CD4-positive, alpha-beta T cell treated with Interleukin-10 for 1 hour (primary cell): ENCODE measurements at places on chromosomes 7 and 10.

DNA sequence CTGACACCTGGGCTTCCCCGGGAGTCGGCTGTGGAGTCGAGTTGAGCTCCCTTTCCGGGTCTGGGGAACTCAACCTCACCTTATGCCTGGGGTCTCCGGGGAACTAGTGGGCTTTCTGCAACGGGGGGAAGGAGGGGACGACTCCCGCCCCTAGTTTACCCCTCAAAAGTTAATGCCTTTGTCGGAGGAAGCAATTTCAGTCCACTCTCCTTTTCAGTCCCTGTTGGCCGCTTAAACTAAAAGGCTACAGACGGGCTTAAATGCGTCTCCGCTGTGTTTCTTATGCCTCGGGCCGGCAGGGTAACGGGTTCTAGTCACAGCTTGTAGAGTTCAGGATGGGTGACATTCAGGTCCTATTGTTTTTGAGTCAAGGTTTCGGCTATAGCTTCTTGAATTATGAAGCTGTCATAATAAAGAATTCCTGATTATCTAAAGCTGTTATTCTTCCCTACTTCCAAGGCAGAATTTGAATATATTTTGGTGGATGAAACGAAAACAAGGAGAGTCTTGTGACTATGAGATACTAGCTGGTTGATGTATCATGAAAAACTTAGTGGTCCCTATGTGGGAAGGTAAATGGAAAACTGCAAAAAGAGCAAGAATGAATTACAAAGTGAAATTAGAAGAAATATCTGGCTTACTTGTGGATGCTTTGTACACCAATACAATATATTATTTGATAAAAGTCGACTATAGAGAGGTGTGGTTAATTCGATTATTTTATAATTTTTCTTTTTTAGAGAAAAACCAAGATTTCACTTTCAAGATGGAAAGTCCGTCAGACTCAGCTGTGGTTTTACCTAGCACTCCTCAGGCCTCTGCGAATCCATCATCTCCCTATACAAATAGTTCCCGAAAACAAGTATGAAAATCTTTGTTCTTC lies 495 bp downstream of the SFR1 start:
- DNase-seq: no peak

DNA sequence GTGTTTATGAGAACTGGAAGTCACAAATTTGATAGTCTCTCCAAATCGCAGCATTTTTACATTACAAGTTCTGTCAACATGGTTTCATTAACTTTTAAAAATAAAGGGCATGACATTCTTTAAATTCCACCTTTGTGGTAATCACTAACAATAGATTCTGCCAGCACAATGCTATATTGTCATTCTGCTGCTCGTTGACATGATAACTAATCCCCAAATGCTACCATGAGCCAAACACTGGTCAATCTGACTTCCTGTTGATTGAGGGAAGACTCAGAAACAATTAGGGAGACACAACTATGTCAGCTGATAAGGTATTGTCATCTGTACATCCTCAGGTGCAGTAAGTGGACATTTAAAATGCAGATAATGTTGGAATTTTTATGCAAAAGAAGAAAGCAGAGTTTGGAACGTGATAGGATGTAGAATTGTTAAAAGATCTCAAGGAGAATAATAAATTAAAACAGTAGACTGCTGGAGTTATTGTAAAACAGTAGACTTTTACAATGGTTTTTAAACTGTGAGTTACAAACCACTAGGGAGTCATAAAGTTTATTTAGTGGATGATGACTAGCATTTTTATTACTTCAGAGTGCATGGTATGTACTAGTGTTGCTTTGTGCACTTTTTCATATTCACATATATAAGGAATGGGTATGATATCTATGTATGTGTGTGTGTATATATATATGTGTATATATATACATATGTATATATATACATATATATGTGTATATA lies 126.4 kb upstream of the DKK1 start:
- DNase-seq: no peak

DNA sequence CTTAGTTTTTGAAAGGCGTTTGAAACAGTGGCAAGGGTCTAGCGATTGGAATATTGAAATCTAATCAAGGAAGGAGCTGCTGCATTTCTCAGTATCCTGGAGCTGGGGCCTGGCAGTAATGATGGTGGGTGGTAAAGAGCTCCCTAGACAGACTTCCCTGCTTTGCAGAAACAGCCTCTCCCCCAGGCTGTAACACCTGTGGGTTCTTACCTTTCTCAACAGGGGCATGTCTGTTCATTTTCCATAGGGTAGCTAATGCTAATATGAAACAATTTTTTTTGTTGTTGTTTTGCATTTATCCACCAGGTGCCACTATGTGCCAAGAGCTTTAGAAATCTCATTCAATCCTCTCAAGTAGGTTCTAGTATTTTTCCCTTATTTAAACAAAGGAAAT lies 345.5 kb downstream of the REEP3 start:
- no peak for DNase-seq

GRCh38 chr7:32914184-32914583 lies 22.6 kb upstream of the KBTBD2 start:
- no peak for DNase-seq

GRCh38 chr7:20260223-20260622 lies 43.0 kb upstream of the MACC1 start:
- DNase-seq: no peak

- DNase-seq: no peak
Measured at GRCh38 chr7:150380463-150380862, 1.3 kb downstream of the ZNF775 start.

DNA sequence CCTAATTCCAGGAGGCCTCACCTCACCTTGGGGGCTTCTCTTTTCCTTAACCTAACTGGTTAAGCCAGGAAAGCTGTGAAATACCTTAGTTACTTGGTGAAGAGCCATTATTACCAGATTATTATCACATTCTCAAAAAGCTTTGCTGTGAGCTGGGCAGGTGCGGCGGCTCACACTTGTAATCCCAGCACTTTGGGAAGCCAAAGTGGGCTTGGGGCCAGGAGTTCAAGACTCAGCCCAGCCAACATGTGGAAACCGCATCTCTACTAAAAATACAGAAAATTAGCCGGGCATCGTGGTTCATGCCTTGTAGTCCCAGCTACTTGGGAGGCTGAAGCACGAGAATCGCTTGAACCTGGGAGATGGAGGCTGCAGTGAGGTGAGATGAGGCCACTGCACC lies 102.4 kb upstream of the KLF6 start:
- no peak for DNase-seq

DNA sequence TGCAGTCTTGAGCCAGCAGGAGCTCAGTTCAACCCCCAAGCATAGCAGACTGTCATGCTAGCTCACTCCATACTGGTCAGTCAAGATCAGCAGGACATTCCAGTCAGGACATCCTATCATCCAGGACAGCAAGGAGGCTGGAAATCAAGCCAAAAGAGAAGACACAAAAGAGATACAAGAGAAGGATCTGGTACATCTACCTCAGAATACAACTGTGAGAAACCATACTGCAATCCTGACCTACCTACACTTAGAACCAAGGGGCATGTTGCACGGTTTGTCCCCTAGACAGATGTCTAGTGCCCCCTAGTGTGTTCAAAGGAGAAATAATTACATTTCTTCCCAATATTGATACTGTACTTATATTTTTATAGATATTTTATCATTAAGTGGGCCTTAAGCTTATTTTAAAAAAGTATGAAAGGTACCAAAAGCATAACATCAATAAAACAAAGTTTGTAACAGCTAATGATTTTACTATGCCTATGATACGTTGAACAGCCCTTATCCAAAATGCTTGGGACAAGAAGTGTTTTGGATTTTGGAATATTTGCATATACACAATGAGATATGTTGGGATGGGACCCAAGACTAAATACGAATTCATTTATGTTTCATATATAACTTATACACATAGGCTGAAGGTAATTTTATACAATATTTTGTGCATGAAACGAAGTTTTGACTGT lies 26.7 kb downstream of the ERCC6 start:
- peak; percentile 58 for DNase-seq

GRCh38 chr10:69383558-69383957 lies 33.2 kb downstream of the TACR2 start:
- no peak for DNase-seq

DNA sequence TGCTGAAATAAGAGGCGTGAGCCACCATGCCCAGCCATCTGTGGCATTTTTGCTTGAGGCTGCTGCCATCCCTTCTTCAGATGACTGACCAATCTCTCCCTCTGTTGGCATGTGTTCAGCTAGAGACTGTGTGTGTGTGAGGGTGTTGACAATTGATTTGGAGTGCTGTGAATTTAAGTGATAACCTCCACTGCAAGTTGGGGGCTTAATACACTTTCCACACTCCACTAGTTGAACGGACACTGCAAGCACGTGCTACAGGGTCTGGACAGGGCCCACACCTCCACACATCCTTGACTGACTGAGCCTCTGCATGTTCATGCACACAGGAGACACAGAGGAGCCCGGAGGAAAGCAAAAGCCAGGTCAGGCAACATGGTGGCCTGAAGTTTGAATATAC lies 51.3 kb downstream of the BRAF start:
- DNase-seq: no peak

- DNase-seq: peak; percentile 23
Measured at GRCh38 chr7:732094-732541, 5.0 kb upstream of the PRKAR1B start.

DNA sequence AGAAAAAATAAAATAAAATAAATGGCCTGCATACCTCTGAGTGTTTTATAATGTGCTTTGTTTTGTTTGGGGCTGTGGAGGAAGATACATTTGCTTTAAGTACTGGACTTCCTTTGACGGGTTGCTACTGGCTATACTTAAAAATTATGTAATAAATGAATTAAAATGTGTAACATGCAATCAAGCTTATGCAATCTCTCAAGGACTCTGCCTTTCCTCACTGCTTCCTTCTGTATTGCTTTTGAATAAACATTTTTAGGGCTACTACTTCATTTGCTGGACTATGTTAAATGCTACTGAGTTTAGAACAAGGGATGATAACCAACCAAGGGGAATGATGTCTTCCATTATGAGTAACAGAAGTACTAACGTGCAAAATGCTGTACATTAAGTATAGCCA lies 91.6 kb downstream of the ETV1 start:
- DNase-seq: no peak

DNA sequence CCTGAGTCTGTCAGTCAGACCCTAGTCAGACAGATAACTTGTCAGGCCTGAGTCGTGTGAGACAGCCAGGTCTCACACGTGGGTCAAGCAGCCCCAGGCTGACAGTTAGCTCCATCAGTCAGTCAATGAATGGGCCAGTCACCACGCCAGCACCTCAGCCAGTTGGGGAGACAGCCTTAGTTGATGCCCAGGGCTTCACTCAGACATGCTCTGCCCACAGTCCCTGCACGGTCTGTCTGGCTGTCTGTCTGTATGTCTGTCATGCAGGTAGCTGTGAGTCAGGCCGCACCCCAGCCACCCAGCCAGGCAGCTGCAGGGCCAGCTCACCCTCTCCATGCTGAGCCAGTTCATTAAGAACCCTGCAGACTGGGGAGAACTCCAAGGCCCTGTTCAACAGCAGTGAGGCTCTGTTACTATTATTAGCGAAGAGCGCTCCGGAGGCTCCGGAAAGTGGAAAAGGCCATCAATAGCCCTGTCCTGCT lies 141.1 kb upstream of the PCBD1 start:
- no peak for DNase-seq

- peak; percentile 60 for DNase-seq
Measured at GRCh38 chr10:96651998-96652431, 65.2 kb upstream of the TM9SF3 start.

GRCh38 chr7:34373940-34374339 lies 284.1 kb upstream of the NPSR1 start:
- DNase-seq: no peak

GRCh38 chr10:16905320-16905719 lies 88.1 kb upstream of the RSU1 start:
- DNase-seq: no peak

- DNase-seq: no peak
Measured at GRCh38 chr10:28869606-28870201, 192.4 kb downstream of the BAMBI start.

DNA sequence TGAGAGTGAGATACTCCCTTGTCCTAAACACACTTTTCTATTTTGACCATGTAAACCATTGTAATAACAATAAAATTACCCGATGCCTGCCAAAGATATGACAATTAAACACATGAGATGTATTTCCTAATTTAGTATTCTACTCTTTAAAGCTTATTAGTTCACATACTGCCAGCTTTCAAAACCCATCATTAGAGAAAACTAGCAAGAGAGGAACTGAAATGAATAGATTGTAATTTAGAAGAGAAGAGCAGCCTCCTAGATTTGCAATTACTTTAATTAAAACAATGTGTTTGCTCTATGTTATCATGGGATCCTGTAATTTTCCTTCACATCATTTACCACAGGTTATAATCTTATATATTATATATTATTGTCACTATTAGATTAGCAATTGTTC lies 428.2 kb downstream of the THSD7A start:
- DNase-seq: no peak

DNA sequence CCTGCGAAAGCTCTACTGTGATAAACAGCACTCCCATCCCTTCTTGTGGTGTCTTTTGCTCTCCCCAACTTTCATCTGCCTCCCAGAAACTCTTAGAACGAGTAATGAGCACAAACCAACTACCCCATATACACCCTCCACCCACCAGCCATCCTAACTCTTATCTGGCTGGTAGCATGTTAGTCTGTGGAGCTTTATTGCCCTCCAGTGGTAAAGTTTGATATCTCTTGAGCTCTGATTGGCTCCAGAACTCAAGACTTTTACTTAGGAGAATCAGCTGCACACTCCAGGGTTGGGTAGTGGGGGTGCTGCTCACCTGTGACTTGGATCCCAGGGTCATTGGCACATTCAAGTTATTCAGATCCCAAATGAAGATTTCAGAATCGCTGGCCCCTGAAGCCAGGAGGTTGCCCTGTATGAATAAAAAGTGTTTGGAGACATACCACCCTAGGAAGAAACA lies 10.9 kb downstream of the SEC31B start:
- peak; percentile 81 for DNase-seq

DNA sequence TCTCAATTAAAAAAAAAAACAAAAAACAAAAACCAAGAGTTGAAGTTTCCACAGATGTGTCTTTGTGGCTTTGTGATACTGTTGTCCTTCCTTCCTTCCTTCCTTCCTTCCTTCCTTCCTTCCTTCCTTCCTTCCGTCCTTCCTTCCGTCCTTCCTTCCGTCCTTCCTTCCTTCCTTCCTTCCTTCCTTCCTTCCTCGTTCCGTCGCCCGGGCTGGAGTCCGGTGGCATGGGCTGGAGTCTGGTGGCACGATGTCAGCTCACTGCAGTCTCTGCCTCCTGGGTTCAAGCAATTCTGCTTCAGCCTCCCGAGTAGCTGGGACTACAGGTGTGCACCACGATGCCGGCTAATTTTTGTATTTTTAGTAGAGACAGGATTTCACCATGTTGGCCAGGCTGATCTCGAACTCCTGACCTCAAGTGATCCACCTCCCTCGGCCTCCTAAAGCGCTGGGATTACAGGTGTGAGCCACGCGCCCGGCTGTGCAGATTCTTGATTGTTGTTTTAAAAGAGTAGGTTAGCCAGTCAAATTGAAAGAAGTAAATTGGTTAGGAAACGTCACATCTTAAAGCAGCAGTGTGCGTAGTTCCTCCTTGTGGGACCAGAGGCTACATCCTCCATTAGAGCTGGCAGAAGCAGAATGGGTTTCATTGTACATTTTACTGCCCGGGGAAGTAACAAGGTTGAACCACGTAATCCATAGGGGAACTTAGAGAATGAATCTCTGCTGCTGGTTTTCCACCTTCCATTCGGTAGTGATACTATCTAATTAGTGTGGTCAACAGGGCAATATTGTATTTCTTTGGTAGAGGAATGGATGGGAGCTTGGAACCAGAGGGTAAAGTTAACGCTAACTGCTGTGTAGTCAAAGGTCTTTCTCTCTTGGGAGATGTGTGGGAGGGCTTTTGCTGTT lies 20.6 kb downstream of the DNAJB6 start:
- DNase-seq: no peak

- no peak for DNase-seq
Measured at GRCh38 chr7:47571331-47572093, 10.4 kb downstream of the TNS3 start.
